ENCODE measurements at places on chromosomes 12 and 14.
A peak's percentile ranks its signal among the peaks of the same experiment; 100 is the strongest.

- H3K4me3 ChIP-seq: peak overlapping the region; percentile 58
- H3K36me3 ChIP-seq: no peaks in the 10 kb centered on the region
- H3K27me3 ChIP-seq: peaks cover 66% of the 10 kb centered on the region
- DNase-seq: no peak
- H3K27ac ChIP-seq: no peak overlapping the region
Measured at GRCh38 chr14:28785096-28785952, 18.7 kb downstream of the FOXG1 start.

DNA sequence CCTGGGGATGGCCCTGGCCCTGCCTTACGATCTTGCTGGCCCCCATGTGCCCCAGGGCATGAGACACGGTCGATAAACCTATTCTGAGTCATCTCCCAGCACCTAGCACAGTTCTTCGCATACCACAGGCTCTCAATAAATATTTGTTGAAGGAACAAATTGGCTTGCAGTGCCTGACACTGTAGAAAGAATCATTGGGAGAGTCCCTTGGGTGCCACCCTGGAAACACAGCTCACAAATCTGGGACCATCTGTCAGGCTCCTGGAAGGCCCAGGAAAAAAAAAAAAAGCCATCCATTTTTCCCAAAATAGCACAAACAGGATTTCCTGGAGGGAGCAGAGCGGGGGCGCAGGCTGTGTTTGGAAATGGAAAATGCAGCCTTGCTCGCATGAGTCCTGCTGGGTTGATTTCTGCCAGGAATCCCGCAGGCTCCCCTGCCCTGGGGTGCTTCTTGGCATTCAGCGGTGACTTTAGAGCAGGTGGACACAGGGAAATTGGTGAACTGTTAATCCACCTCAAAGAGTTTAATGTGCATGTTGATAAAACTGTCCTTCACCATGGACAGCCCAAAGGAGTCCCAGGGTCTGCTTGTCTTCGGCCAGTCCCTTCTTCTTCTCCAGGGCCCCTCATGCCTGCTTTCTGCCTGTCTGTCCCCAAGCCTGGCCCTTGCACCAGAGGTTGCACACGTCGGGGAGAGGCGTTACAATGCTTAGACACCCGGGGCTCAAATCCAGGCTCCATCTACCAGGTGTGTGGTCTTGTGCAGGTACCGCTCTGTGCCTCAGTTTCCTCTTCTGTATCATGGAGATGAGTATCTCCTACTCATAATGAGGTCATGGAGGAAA is 106.1 kb upstream of the RFLNA start:
- DNase-seq: peak; percentile 42
- no peaks in the 10 kb centered on the region for H3K36me3 ChIP-seq
- peaks cover 25% of the 10 kb centered on the region for H3K4me1 ChIP-seq
- H3K4me3 ChIP-seq: no peak overlapping the region

GRCh38 chr14:96095058-96095457 is 55.9 kb downstream of the C14orf132 start:
- H3K27me3 ChIP-seq: no peaks in the 10 kb centered on the region
- no peak for DNase-seq
- peaks cover 52% of the 10 kb centered on the region for H3K4me1 ChIP-seq
- no peak overlapping the region for H3K4me3 ChIP-seq
- peak overlapping the region; percentile 93 for H3K27ac ChIP-seq

GRCh38 chr12:68788554-68789143 is 19.3 kb upstream of the MDM2 start:
- H3K4me3 ChIP-seq: no peak overlapping the region
- no peak overlapping the region for H3K27ac ChIP-seq
- no peak for DNase-seq
- H3K4me1 ChIP-seq: peaks cover 2% of the 10 kb centered on the region
- no peaks in the 10 kb centered on the region for H3K27me3 ChIP-seq
- H3K36me3 ChIP-seq: no peaks in the 10 kb centered on the region

- peaks cover 5% of the 10 kb centered on the region for H3K4me1 ChIP-seq
- no peak overlapping the region for H3K4me3 ChIP-seq
- no peak overlapping the region for H3K27ac ChIP-seq
Measured at GRCh38 chr12:51222461-51222860, 4.6 kb upstream of the POU6F1 start.

- peaks cover 32% of the 10 kb centered on the region for H3K27me3 ChIP-seq
- H3K4me3 ChIP-seq: no peak overlapping the region
Measured at GRCh38 chr14:24389226-24389848, 9.5 kb upstream of the NYNRIN start.

- no peak overlapping the region for H3K27ac ChIP-seq
- no peak for DNase-seq
- no peaks in the 10 kb centered on the region for H3K4me1 ChIP-seq
- H3K27me3 ChIP-seq: no peaks in the 10 kb centered on the region
Measured at GRCh38 chr14:26729851-26730250, 132.0 kb upstream of the NOVA1 start.

- H3K4me1 ChIP-seq: peaks cover 38% of the 10 kb centered on the region
- peak; percentile 96 for DNase-seq
- H3K4me3 ChIP-seq: no peak overlapping the region
- H3K27me3 ChIP-seq: no peaks in the 10 kb centered on the region
Measured at GRCh38 chr14:68779761-68780323, 13.0 kb downstream of the ZFP36L1 start.

DNA sequence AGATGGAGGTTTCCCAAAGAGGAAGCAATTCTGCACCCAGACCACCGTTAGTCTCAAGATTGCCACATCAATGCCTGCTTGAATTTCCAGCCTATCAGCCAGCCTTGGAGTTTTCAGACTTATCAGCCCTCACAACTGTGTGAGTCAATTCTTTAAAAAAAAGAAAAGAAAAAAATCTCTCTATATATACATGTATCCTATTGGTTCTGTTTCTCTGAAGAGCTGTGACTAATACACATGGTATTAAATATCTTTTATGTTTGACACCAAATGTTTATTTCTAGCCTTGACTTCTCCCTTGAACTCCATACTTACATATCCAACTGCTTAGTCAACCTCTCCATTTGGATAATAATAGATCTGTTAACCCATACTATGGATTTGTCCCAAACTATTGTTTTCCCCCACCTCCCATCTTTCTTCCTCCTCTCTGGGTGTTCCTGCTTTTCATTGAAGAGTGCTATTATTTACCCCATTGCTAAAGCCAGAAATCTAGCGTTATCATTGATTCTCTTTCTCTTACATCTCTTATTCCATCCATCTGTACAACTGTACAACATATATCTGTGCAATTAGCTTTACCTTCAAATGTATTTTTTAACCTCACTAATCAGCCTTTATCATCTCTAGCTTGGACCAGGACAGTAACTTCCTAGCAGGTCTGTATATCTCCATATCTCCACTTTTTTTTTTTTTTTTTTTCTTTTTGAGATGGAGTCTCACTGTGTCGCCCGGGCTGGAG is 22.7 kb upstream of the EID3 start:
- peak overlapping the region; percentile 45 for H3K27ac ChIP-seq
- H3K4me3 ChIP-seq: peak overlapping the region; percentile 28
- no peaks in the 10 kb centered on the region for H3K36me3 ChIP-seq
- DNase-seq: peak; percentile 97
- no peaks in the 10 kb centered on the region for H3K27me3 ChIP-seq

DNA sequence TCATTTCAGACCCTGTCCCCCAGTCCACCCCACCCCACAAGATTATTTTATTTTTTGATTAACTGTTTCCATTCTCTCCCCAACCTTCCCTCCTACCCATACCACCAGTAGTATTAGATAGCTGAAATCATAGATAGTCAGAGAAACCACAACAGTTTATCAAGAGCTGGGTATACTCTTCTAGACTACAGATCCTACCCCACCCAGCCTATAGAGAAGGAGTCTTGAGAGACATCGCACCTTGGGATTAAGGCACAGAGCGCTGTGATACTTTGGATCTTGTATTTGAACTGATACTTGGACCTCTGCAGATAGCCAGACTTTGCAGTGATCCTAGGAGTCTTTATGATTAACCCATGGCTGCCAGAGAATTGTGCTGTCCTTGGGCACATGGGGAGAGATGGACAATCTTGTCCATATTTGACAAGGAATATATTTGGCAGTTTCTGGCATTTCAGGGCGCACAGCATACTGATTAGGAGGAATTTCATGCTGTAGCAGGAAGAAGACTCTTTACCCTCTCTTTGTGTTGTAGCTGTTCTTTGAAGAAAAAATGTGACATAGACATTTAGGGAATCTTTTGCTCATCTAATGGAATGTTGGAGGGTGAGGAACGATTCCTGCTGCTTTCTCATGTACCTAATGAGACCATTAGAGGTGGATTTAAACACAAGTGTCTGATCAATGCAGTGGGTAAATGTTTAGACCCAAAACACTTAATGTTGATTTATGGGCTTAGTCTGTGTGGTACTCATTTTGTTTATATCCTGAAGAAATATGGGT is 982 bp downstream of the RBMS2 start:
- peak overlapping the region; percentile 29 for H3K4me3 ChIP-seq
- DNase-seq: peak; percentile 55
- peaks cover 8% of the 10 kb centered on the region for H3K4me1 ChIP-seq
- peaks cover 5% of the 10 kb centered on the region for H3K36me3 ChIP-seq

DNA sequence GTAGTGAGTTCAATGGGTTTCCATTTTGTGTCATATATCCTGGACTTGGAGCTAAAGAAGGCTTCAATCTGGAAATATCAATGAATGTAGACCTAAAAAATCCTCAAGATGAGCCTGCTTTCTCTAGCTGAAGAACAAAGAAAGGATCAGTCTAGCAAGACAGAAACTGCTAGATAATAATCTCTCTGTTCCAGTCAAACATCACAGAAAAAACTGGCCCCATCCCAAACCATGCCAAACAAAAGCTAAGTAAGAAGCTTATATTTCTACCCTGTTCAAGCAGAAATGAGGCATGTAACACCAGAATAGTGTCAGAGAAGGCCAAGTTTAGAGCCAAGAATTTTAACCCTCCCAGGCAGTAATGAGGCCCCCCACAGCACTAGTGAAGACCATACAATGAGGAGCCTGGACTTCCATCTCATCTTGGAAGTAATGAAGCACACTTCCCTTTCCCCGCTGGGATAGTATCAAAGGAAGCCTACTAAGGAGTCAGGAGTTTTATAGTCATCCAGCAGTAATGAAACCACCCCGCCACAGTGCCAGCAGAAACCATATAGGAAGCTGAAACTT is 95.8 kb downstream of the NELL2 start:
- H3K36me3 ChIP-seq: no peaks in the 10 kb centered on the region
- DNase-seq: no peak
- H3K4me1 ChIP-seq: no peaks in the 10 kb centered on the region
- H3K4me3 ChIP-seq: no peak overlapping the region
- no peaks in the 10 kb centered on the region for H3K27me3 ChIP-seq
- no peak overlapping the region for H3K27ac ChIP-seq

DNA sequence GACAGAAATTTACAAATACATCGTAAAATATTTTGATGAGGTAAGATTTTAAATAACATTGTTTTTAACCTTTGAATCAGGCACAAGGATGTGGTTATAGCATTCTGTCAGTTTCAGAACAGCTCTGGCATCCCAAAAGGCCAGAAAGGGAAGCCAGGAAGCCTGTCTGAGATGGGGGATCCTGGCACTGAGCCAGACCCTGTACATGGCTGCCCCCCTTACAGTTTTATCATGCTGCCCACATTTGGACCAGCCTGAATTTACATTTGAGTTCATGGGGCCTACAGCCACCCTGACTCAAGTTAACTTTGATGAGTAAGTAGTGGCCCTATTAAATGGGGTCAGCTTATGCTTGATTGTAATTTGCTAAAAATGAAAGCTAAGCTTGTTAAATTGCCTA is 155.6 kb downstream of the PLXNC1 start:
- H3K4me3 ChIP-seq: no peak overlapping the region
- no peak overlapping the region for H3K27ac ChIP-seq
- DNase-seq: no peak
- H3K27me3 ChIP-seq: no peaks in the 10 kb centered on the region

DNA sequence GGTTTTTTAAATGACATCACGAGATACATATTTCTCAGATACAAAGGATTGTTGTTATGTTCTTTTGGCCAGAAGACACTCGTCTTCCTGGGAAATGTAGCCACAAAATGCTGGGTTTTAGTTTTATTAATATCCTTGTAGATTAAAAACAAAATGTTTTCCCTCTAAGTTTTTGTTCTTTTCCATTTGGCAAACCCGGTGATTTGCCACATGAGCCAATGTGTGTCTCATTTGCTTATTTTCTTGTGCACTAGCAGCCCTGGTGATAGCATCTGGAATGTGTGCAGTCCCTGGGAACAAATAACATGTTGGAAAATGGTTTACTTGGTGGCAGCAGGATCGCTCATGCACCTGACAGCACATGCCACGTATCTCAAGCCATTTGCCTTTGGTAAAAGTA is 61.0 kb downstream of the HMGA2 start:
- peaks cover 15% of the 10 kb centered on the region for H3K4me1 ChIP-seq
- peak overlapping the region; percentile 4 for H3K27ac ChIP-seq
- no peaks in the 10 kb centered on the region for H3K27me3 ChIP-seq
- DNase-seq: no peak
- H3K36me3 ChIP-seq: peaks cover 52% of the 10 kb centered on the region

- H3K36me3 ChIP-seq: no peaks in the 10 kb centered on the region
- peak; percentile 31 for DNase-seq
- no peak overlapping the region for H3K4me3 ChIP-seq
- no peaks in the 10 kb centered on the region for H3K27me3 ChIP-seq
- no peaks in the 10 kb centered on the region for H3K4me1 ChIP-seq
Measured at GRCh38 chr14:77782202-77782601, 17.7 kb upstream of the ADCK1 start.

- H3K36me3 ChIP-seq: no peaks in the 10 kb centered on the region
- H3K4me3 ChIP-seq: no peak overlapping the region
- H3K27ac ChIP-seq: no peak overlapping the region
Measured at GRCh38 chr12:130044991-130045621, 117.2 kb upstream of the FZD10 start.

GRCh38 chr12:52884526-52885293 is 20.2 kb downstream of the KRT8 start:
- no peaks in the 10 kb centered on the region for H3K36me3 ChIP-seq
- no peak overlapping the region for H3K27ac ChIP-seq
- peaks cover 2% of the 10 kb centered on the region for H3K4me1 ChIP-seq
- H3K27me3 ChIP-seq: no peaks in the 10 kb centered on the region
- H3K4me3 ChIP-seq: no peak overlapping the region

GRCh38 chr14:55220230-55220629 is 28.8 kb upstream of the DLGAP5 start:
- H3K4me3 ChIP-seq: no peak overlapping the region
- no peak overlapping the region for H3K27ac ChIP-seq

GRCh38 chr12:123805173-123805572 is 43.1 kb downstream of the DNAH10 start:
- no peaks in the 10 kb centered on the region for H3K4me1 ChIP-seq
- DNase-seq: no peak
- peaks cover 31% of the 10 kb centered on the region for H3K27me3 ChIP-seq
- no peaks in the 10 kb centered on the region for H3K36me3 ChIP-seq
- H3K27ac ChIP-seq: no peak overlapping the region

- H3K4me1 ChIP-seq: peaks cover 10% of the 10 kb centered on the region
- H3K4me3 ChIP-seq: no peak overlapping the region
- DNase-seq: peak; percentile 50
- H3K36me3 ChIP-seq: no peaks in the 10 kb centered on the region
- H3K27me3 ChIP-seq: peaks cover 5% of the 10 kb centered on the region
- H3K27ac ChIP-seq: peak overlapping the region; percentile 6
Measured at GRCh38 chr14:22448905-22449599, 140.0 kb downstream of the DAD1 start.

- H3K4me3 ChIP-seq: no peak overlapping the region
- no peak for DNase-seq
- no peak overlapping the region for H3K27ac ChIP-seq
Measured at GRCh38 chr12:48285751-48286650, 64.7 kb downstream of the ZNF641 start.

Measured in mesenchymal stem cell (in vitro differentiated cells and primary cell).